ENCODE measurements at places on chromosomes 7 and 10. TPM values are rescaled to one million over a fixed set of nuclear protein-coding genes. Genes with fewer than 3 reads are reported as not detected.
A peak's percentile ranks its signal among the peaks of the same experiment; 100 is the strongest.

PPP1R17 gene
- not detected for total RNA-seq

OR2A25 gene
- total RNA-seq, result not detected

GRCh38 chr10:18658271-18659124 lies 733 bp upstream of the ARL5B start:
- no peaks in the 10 kb centered on the region for H3K27me3 ChIP-seq
- no peaks in the 10 kb centered on the region for H3K36me3 ChIP-seq
- peak overlapping the region; percentile 99 for H3K4me3 ChIP-seq
- peak overlapping the region; percentile 93 for H3K27ac ChIP-seq
- DNase-seq, result peak; percentile 19

GBX1 gene
- not detected for total RNA-seq

DNA sequence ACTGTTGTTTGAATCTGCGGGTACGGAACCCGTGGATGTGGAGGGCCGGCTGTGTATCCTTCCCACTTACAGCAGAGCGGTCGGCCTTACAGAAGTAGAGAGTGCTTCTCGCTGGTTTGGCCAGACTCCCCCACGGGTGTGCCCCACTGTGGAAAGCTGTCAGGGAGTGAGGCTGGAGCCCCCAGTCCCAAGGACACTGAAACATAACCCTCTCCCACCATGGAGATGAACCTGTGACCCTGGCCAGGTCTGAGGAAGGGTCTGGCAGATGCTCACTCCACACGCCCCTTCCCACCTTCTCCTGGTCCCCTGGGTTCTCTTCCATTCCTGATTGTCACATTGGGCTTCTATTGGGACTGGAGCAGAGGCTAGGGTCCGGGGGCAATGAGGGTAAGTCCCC lies 39.6 kb downstream of the TSPAN15 start:
- peak overlapping the region; percentile 75 for H3K27ac ChIP-seq
- H3K36me3 ChIP-seq, result no peaks in the 10 kb centered on the region
- no peak overlapping the region for H3K4me3 ChIP-seq

GRCh38 chr7:101564778-101565211 lies 64.3 kb downstream of the MYL10 start:
- peaks cover 2% of the 10 kb centered on the region for H3K27me3 ChIP-seq
- no peaks in the 10 kb centered on the region for H3K36me3 ChIP-seq
- H3K4me1 ChIP-seq, result no peaks in the 10 kb centered on the region
- no peak overlapping the region for H3K27ac ChIP-seq

DNA sequence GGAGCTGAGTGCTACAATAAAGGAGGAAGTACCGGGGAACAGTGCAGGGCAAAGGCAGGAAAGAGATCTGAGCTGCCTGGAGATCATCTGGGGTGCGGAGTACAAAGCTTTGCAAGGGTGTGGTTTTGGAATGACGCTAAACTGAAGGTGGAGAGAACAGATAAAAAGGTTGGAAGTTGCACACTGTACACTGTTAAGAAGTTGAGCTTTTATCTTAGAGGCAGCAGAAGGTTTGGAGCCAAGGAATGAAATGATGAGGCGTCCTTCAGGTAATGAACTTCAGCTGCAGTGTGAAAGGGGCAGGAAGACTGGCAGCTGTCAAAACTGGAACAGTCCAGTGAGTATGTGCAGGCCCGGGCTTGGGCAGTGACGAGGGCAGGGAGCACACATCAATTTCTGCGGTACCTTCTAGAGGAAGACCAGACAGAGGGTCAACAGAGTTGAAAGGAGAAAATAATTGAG lies 7.2 kb upstream of the ANKRD61 start:
- H3K36me3 ChIP-seq, result peaks cover 60% of the 10 kb centered on the region
- peaks cover 16% of the 10 kb centered on the region for H3K4me1 ChIP-seq

DNA sequence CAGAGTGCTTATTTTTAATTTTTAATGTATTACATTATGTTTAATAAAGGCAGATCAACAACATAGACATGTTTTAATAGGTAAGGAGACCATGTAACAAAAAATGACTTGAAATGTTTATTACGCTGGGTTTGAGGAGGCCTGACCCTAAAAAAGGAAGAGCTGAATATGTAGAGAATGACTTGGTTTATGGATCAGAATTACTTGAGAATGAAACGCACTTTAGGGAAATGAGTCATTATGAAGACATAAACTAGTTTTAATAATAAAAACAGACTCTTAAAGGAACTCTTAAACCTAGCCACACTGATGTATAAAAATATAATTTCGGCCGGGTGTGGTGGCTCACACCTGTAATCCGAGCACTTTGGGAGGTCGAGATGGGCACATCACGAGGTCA lies 56.5 kb downstream of the CTTNBP2 start:
- H3K27me3 ChIP-seq, result no peaks in the 10 kb centered on the region
- no peaks in the 10 kb centered on the region for H3K4me1 ChIP-seq
- DNase-seq, result no peak
- H3K36me3 ChIP-seq, result no peaks in the 10 kb centered on the region

DNA sequence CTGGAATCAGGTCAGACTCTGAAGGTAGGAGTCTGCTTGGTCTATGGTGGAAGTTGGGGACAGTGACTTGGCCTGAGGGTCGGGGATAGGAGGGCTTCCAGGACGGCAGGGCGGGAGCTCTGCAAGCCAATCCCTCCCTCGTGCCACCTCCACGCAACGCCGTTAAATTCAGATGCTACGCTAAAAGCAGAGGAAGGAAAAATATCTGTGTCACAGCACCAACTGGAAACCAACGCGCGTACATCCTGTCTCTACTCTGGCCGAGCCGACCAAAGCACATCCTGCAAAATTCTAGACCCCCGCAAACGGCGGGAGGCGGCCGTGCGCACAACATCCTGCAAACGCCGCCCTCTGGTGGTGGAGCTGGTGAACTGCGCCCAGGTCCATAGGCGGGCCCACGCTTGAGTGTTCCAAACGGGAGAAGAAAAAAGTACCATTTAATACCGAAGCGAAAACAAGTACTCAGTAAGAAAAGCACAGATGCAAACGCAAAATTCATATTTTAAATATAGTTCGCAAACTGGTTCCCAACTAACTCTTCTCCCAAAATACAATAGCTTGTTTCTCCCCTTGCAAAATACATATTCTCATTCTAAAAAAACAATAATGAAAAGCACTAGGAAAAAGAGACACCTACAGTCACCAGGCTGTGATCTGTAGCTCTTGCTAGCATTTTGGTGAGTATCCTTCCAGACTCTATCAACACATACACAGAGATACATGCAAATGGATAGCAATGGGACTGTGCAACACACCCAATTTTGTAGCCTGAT lies 45.7 kb upstream of the HSPA12A start:
- no peaks in the 10 kb centered on the region for H3K36me3 ChIP-seq
- peak; percentile 72 for DNase-seq
- no peak overlapping the region for H3K27ac ChIP-seq

DNA sequence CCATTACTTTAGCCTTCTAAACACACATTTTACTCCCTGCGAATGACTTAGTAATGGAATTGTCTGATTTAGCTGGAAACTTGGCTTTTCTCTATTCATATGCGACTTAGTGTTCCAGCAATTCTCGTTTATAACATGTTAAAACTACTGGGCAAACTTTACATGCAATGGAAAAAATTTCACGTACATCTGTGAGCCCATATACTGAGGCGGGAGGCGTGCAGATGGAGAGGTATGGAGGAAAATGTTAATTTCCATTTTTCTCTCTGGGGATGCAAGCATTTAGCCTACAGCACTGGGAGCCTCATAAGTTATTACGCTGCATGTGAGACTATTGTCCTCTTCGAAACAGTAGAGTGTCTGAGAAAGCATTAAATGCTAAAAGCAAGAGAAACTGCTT lies 591.5 kb upstream of the ANKRD30A start:
- DNase-seq, result no peak
- H3K4me3 ChIP-seq, result no peak overlapping the region
- H3K36me3 ChIP-seq, result no peaks in the 10 kb centered on the region
- no peaks in the 10 kb centered on the region for H3K27me3 ChIP-seq
- no peak overlapping the region for H3K27ac ChIP-seq

METTL27 gene
- total RNA-seq, result 2.6 TPM

MCM10 gene
- 0.60 TPM for total RNA-seq

GPR158 gene
- total RNA-seq, result not detected

DNA sequence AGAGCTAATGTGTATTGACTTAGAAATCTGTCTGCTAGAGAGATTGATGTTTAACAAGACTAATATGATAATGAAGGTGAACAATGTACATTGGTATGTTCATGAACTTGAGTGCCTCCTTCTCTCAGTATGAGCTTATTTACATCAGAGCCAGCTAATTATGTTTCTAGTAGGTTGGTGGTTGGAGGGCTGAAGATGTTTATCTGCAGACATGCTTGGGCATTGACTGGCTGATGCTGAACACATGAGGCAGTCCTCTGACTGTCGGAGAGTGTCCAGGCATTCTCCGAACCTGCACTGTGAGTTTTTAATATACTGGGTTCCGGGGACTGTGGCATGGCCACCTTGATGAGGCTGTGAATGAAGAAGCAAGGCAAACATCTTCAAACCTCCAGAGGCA lies 47.5 kb downstream of the BMPER start:
- no peaks in the 10 kb centered on the region for H3K36me3 ChIP-seq
- no peak overlapping the region for H3K27ac ChIP-seq
- no peaks in the 10 kb centered on the region for H3K4me1 ChIP-seq
- no peak overlapping the region for H3K4me3 ChIP-seq

DNA sequence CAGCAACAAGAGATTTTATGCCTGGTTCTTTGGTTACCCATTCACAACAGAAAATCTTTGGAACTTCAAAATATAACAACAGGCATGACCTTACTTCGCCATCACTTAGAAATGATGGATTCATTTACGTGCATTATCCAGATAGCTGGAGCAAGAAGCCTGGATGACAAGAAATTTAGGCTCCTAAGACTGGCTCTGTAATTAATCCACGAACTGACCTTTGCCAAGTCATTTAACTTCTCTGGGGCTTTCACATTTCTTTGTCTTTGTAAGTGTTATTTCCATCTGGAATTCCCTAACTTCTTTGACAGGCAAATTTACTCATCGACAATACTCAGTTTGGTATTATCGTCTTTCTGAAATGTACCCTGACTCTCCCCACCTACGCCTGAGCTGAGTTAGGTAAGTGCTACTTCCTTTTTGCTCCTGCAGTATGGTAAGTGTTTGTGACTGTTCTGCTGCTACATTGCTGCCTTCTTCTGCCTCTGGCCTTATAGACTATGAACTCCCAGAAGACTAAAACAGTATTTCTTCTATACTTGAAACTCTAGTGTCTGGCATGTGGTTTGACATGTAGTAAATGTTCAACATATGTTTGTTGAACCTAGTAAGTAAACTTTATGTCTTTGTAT lies 5.5 kb upstream of the MDFIC start:
- no peaks in the 10 kb centered on the region for H3K4me1 ChIP-seq
- no peak overlapping the region for H3K27ac ChIP-seq
- no peaks in the 10 kb centered on the region for H3K27me3 ChIP-seq
- no peaks in the 10 kb centered on the region for H3K36me3 ChIP-seq
- H3K4me3 ChIP-seq, result no peak overlapping the region

NUPR2 gene
- total RNA-seq, result not detected

DNA sequence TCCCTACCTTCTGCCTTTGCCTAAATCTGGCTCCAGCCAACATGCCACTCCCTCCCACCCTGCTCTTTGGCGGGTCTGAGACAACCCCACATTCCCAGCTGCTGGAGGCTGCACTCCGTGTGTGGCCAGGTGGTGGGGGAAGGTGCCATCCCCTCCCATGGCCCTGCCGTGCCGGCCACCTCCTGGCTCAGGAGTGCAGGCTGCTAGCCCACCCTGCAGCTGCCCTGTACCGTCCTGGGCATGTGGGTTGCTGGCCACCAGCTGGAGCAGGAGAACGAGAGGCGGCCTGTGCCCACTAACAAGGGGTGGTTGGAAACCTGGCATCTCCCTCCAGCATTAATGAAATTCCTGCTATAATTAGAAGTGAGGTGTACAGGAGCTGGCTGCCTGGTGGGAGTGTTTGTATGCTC lies 97.6 kb downstream of the ZMIZ1 start:
- no peaks in the 10 kb centered on the region for H3K27me3 ChIP-seq
- no peak overlapping the region for H3K27ac ChIP-seq
- DNase-seq, result no peak

AS3MT gene
- 3.4 TPM for total RNA-seq

GRCh38 chr10:30931094-30931493 lies 100.6 kb downstream of the ZNF438 start:
- H3K4me1 ChIP-seq, result no peaks in the 10 kb centered on the region
- DNase-seq, result no peak
- H3K36me3 ChIP-seq, result no peaks in the 10 kb centered on the region
- no peak overlapping the region for H3K27ac ChIP-seq
- H3K27me3 ChIP-seq, result no peaks in the 10 kb centered on the region

GRCh38 chr7:134712196-134712595 lies 65.5 kb downstream of the BPGM start:
- H3K4me1 ChIP-seq, result no peaks in the 10 kb centered on the region
- H3K27ac ChIP-seq, result no peak overlapping the region
- H3K36me3 ChIP-seq, result no peaks in the 10 kb centered on the region
- H3K4me3 ChIP-seq, result no peak overlapping the region
- DNase-seq, result no peak

- no peak overlapping the region for H3K27ac ChIP-seq
- no peak overlapping the region for H3K4me3 ChIP-seq
- H3K36me3 ChIP-seq, result no peaks in the 10 kb centered on the region
- H3K4me1 ChIP-seq, result no peaks in the 10 kb centered on the region
- DNase-seq, result no peak
- no peaks in the 10 kb centered on the region for H3K27me3 ChIP-seq
Observed at GRCh38 chr7:154795014-154795413, 207.9 kb downstream of the PAXIP1 start.

GRCh38 chr7:101241443-101242349 lies 3.2 kb downstream of the FIS1 start:
- no peaks in the 10 kb centered on the region for H3K36me3 ChIP-seq
- DNase-seq, result no peak
- no peak overlapping the region for H3K27ac ChIP-seq
- H3K27me3 ChIP-seq, result no peaks in the 10 kb centered on the region
- peaks cover 37% of the 10 kb centered on the region for H3K4me1 ChIP-seq
- H3K4me3 ChIP-seq, result no peak overlapping the region

DNA sequence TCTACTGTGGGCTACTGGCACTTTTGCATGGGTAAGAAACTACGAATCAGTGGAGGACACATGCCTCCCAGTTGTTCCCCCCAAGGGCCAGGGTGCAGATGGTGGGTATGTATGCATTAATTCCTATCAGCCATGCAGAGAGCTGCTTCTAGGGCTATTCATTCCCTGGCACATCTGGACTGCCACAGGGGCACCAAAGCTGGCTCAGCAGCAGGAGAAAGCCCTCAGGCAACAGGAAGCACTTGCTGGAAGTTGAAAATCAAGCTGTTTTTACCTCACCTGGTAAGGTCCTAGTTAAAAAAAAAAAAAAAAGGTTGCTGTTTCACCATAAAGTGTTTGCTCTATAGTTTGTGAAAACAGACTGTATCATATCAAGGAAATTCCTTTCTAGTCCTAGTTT lies 1342.6 kb downstream of the REEP3 start:
- DNase-seq, result no peak
- no peaks in the 10 kb centered on the region for H3K36me3 ChIP-seq
- no peak overlapping the region for H3K27ac ChIP-seq

Measured in transverse colon (tissue), 4 donors.